Mammary epithelial cell (primary cell): ENCODE measurements at places on chromosomes 12 and 14. TPM values are rescaled to one million over a fixed set of nuclear protein-coding genes. Genes with fewer than 3 reads are reported as not detected.

Gene PPP1R36
- 0.51 TPM in 1 of 2 replicates, not detected in the other for total RNA-seq

Gene ITGA7
- total RNA-seq, result 0.33 TPM

Gene PTPRQ
- not detected in 2 replicates for total RNA-seq

Gene OVCH1
- 0.43 and 1.0 TPM in 2 replicates for total RNA-seq

Gene PPFIA2
- not detected in 2 replicates for total RNA-seq

Gene FAM186B
- total RNA-seq, result 0.33 TPM

Gene HOXC13
- total RNA-seq, result 15.7 TPM

Gene ANKRD9
- total RNA-seq, result 24.0 TPM

Gene P2RX2
- total RNA-seq, result not detected in 2 replicates

Gene CD4
- 0.17 TPM for total RNA-seq

Gene ZNF891
- total RNA-seq, result 0.83 TPM

Gene IFNG-AS1
- total RNA-seq, result not detected

Gene FITM1
- 0.33 TPM for total RNA-seq

Gene ART4
- total RNA-seq, result not detected in 2 replicates

Gene GRIP1
- 29.3 and 30.7 TPM in 2 replicates for total RNA-seq

Gene NPAS3
- total RNA-seq, result 0.33 TPM

Gene PRICKLE1
- 43.2 TPM for total RNA-seq

Gene TAC3
- not detected for total RNA-seq

Gene CCDC197
- total RNA-seq, result not detected in 2 replicates

Gene GALNT4
- 12.3 TPM for total RNA-seq

Gene COQ5
- 12.0 TPM for total RNA-seq

Gene C3AR1
- total RNA-seq, result 0.17 TPM

Gene EID3
- 5.8 and 6.3 TPM in 2 replicates for total RNA-seq

Gene EPYC
- not detected in 2 replicates for total RNA-seq

Gene MORN3
- not detected for total RNA-seq

Gene ACSM4
- not detected in 2 replicates for total RNA-seq

Gene PROX2
- not detected in 2 replicates for total RNA-seq

Gene CCDC177
- total RNA-seq, result not detected

Gene GALNT6
- 1.7 and 4.4 TPM in 2 replicates for total RNA-seq

Gene LALBA
- total RNA-seq, result not detected

Gene TMTC2
- 7.3 and 8.3 TPM in 2 replicates for total RNA-seq

Gene BDKRB1
- 0.17 TPM for total RNA-seq

Gene DPY19L2
- total RNA-seq, result 1.3 TPM

Gene CACNA1C
- total RNA-seq, result 11.0 TPM

Gene CISTR
- not detected for total RNA-seq

Gene DDN
- total RNA-seq, result 0.33 TPM

Gene IL23A
- total RNA-seq, result 0.80 and 1.3 TPM in 2 replicates

Gene ACAD10
- total RNA-seq, result 19.4 and 22.4 TPM in 2 replicates

Gene TMEM121
- 6.0 TPM for total RNA-seq

Gene SERPINA4
- not detected for total RNA-seq

Gene PRB2
- not detected in 2 replicates for total RNA-seq

Gene TSPAN8
- total RNA-seq, result not detected in 2 replicates

Gene REP15
- 1.2 and 2.1 TPM in 2 replicates for total RNA-seq
